ENCODE measurements at places on chromosomes 5 and 9.

GRCh38 chr5:8908055-8908683, 637.7 kb downstream of the SEMA5A start:
- DNase-seq: no peak

GRCh38 chr9:77807846-77808750, 160.0 kb upstream of the GNA14 start:
- no peak for DNase-seq

DNA sequence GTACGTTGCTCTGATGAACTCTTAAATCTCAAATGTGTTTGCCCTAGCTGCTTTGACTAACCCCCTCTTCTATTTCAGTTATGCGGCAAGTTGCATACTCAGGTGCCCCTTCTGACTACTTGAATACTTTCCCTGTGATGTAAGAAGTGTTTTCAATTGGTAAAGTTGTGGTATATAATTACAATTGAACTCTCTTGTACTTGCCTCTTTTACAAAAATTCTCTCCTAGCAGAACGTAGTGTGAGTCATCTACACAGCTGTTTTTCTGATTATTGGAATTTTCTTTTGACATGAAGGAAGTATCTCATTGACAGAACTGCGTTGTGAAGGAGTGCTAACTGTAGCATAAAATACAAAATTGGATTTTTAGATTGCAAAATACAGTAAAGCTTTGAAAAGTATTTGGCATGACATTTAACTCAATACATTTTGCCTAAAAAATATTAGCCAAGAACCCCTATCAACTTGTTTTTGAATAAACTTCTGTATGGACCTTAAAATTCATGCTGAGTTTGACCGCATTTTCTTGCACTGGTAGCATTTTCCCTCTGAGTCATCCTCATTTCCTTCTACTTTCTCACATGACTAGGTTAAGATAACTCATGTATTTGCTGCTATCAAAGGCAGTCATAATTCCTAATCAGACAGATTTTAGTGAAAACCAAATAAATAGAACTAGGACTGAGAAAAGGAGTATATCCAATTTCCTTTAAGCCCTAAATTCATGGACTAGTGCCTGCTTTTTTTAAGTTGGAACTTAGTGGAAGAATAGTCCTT, 6.3 kb downstream of the CRHBP start:
- DNase-seq: no peak

DNA sequence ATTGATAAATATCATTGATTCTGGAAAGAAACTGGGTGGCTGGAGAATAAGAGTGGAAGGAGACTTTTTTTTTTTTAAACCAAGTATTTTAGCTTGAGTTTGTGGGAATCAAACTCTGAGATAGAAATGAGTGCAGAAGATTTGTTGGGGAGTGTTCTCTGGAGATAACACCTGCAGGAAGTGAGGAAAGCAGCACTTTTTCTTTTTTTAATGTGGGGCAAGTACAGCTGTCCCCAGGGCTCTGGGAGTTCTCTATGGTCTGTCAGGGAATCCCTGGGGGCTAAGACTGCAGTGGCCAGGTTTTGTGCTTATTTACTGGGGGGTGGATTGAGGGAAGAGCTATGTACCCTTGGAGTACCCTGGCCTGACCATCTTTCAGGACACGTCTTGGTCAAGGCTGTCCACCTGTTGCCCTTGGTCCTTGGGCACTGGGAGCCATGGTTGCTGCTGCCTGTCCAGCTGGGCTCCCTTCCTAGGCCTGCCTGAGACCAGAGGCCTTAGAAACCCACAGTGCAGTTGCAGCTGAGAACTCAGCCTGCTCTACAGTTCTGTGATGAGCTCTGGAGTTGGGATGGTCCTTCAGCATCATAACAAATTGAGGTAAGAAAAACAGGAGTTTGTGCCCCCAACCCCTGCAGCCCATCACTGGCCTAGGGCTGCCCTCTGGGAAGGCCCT, 85.8 kb downstream of the PHAX start:
- no peak for DNase-seq

DNA sequence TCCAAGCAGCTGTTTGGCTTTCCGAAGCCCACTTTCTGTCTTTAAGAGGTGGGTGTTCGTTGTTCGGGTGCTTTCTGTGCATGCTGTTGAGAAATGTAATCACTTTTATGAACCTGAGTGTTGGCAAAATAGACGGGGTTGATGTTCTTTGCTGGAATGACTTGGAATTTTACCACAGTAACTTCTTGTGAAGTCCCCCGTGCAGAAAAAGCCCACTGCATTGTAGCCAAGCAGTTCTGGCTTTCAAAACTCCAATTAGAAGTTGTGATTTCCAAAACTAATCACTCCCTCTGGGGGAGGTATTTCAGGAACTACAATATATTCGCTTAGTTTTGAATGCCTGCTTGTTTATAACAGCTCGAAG, 111.1 kb downstream of the PAM start:
- DNase-seq: no peak

GRCh38 chr5:78751872-78752271, 103.3 kb upstream of the LHFPL2 start:
- DNase-seq: no peak
